ENCODE measurements at places on chromosomes 5 and 9.

DNA sequence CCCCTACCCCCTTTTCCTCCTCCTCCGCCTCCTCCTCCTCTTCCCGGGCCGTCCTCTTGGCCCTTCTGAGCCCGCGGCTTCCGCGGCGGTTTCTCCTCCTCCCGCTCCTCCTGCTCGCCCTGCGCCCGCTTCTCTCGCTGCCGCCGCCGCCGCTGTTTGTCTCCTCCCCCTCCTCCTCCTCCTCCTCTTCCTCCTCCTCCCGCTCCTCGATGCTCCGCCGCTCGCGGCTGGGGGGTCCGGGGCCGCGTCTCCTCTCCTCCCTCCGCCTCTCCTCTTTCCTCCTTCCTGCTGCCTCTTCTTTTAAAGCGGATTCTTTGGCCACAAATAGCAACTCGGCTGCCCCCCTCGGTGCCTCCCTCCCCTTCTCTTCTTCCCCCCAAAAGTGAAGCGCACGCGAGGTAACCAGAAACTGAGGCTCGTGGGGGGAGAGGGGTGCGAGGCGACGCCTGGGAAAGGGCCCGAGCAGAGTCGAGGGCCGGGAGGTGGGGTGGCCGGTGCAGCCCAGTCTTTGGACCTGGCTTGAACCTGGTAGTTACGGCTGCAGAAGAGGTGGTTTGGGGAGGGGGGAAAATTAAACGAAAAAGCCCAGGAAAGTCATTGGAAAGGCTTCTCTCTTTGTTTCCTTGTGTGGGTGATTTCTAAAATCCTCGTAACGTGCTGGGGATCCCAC, 1058.5 kb upstream of the DMAC1 start:
- no peak for DNase-seq

DNA sequence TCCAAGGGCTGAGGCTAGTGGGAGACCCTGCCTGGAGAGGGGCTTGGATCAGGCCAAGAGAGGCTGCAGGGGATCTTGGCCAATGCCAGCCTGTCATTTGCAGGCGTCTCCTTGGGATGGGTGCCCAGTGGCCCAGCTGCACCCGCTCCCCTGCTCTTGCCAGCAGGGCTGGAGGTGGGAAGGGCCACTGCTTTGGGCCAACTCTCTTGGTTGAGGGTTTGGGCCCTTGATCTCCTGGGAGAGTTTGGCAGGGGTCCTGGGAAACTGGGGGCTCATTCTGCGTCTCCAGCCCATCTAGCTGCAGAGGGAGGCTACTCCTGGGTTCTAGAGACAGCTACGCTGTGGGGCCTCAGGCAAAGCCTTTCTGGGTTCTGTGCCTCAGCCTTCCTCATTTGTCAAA, 10.5 kb downstream of the PSD2 start:
- DNase-seq, result no peak

DNA sequence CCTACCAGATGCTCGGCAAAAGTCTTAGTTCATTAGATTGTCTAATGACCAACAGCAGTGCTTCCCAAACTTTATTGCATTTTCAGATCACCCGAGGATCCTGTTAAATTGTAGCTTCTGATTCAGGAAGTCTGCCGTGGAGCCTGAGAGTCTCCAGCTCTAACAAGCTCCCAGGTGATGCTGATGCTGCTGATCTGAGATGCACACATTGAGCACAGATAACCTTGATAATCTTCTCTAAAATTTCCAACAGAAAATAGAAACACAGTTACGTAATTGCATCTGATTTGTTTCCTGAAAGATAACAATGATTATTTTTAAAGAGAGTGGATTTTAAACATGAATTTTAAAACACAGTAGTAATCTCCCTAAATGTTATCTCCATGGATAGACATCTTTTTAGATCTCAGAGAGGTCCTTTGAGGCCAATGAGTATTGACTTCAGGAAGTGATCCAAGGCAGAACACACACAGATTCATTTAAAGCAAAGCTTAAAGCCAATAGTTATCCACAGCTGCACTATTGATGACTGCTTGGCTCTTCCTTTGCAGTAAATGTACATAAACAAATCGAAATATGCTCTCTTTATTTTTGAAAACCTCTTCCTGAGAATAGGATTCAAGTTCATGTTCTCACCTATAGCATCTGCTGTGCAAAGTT, 122.8 kb upstream of the TNPO1 start:
- DNase-seq, result no peak

- no peak for DNase-seq
Observed at GRCh38 chr9:104074876-104075275, 19.2 kb upstream of the SMC2 start.

- DNase-seq, result no peak
Observed at GRCh38 chr5:60841361-60841760, 2.7 kb downstream of the ELOVL7 start.

GRCh38 chr9:108683245-108683644, 172.5 kb downstream of the ACTL7B start:
- no peak for DNase-seq

GRCh38 chr5:54861212-54861894, 124.0 kb downstream of the ESM1 start:
- no peak for DNase-seq

DNA sequence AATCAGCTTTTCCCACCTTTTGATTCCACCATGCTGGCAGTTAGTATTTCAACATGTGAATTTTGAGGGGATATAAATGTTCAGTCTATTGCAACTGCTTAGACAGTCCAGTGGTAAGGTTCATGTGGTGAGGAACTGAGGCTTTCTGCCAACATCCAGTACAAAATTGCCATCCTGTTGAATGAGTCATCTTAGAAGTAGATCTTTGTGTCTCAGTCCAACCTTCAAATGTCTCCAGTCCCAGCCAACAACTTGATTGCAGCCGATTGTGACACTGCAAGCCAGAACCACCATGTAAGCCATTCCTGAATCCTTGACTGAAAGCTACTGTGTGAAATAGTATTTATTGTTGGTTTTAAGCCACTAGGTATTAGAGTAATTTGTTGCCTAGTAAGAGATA, 331.5 kb upstream of the GRIN3A start:
- no peak for DNase-seq

DNA sequence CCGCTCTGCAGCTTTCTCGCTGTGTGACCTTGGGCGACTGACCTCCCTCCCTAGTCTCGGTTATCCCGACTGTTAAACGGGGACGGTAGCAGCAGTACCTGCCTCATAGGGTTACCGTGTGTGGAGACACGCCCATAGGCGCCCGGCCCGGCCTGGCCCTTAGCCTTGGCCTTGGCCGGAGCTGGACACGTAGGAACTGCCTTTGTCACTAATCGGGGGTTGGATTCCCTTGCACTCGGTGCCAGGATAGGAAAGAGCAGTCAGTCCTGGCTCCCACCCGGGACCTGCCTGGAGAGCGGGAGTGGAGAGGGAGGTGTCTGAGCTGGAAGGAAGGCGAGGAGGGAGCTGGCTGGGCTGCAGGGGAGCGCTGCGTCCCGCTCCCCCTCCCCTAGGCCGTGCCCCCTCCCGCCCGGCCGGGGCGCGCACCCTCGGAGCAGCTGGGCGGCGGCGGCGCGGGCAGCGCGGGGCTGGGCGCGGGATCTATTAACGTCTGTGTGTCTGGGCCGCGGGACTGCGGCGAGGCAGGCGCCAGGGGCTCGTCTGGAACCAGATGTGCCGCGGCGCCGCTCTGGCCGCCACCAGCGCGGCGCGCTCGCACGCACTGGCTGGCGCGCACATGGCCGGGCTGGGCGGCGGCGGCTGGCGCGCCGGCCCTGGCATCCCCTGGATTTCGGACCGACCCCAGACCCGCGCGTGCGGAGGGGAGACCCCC, 31.7 kb downstream of the PRRX2 start:
- DNase-seq, result no peak

GRCh38 chr9:78357165-78357873, 60.4 kb downstream of the PSAT1 start:
- no peak for DNase-seq

All from DMS 273 treated with DMSO at 0.1 percent for 48 hours (cell line).